Eye (tissue), 1 donor: ENCODE measurements at places on chromosomes 16 and 17.

DNA sequence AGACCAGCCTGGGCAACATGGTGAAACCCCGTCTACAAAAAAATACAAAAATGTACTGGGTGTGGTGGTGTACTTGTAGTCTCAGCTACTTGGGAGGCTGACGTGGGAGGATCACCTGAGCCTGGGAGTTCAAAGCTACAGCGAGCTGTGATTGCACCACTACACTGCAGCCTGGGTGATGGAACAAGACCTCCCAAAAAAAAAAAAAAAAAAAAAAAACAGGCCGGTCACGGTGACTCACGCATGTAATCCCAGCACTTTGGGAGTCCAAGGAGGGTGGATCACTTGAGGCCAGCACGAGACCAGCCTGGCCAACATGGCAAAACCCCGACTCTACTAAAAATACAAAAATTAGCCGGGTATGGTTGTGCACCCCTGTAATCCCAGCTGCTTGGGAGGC, 12.7 kb upstream of the APPBP2 start:
- DNase-seq: no peak

- DNase-seq: no peak
Measured at GRCh38 chr17:63426917-63427308, 19.2 kb downstream of the CYB561 start.

GRCh38 chr17:77569846-77570564, 388.5 kb upstream of the TNRC6C start:
- DNase-seq: no peak

- DNase-seq: no peak
Measured at GRCh38 chr16:69031877-69032301, 73.6 kb upstream of the HAS3 start.

DNA sequence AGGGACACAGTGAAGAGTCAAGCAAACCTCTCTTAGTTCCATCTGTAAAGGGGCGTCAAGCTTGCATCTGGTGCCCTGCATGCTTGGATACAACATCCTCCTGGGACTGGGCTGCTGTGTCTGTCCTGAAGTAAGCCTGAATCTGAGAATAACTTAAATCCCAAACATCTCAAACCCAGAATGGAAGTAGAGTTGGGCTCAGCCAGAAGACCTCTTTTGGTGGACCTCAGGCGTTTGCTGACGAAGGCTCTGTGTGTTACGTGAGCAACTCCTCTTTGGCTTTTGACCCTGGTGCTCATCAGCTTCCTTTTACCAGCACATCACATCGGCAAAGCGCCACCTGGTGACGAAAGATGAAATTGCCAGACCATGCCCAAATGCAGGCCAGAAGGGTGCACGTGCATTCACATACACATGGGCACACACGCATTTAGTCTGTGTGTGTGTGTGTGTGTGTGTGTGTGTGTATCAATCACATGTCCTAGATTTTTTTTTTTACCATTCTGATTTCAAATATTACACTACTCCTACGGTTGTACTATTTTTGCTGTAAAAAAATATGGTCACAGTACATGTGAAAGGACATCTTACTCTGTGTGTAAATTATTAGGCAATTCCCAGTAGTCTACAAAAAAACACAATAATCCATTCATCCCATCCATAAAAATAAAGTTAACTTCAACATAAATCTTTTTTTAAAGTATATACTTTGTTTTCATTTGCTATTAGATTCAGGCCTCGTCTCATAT, 41.1 kb upstream of the FOXJ1 start:
- peak; percentile 98 for DNase-seq

- peak; percentile 68 for DNase-seq
Measured at GRCh38 chr17:9115214-9116191, 94.2 kb downstream of the NTN1 start.

DNA sequence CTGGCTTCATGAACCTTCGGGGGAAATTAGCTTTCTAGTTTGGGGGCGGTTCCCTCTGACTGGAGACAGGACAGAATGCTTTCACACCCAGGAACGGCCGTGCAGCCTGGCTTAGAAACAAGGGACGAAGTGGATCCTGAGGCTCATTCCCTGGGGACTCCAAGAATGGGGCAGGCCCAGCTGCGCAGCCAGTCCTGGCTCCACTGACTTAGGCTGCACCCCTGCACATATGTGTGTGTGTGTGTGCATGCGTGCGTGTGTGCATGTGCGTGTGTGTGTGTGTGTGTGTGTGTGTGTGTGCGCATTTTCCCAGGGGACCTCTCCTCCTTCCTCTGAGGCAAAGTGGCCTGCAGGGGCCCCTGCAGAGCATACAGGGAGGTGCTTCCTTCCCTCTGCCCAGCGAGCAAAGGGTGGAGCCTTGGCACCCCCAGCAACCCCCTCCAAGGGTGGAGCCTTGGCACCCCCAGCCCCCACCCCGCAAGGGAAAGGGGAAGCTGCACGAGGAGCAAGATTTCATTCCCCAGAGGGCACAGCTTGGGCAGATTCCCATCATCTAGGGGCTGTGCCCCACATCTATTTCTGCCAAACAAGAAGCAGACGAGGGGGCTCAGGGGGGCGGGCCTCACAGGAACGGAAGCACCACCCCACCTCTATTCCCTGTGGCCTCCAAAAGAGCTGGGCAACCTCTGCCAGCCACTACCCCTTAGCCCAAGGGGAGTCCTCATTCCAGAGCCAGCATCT, 97.6 kb upstream of the CBX4 start:
- no peak for DNase-seq

DNA sequence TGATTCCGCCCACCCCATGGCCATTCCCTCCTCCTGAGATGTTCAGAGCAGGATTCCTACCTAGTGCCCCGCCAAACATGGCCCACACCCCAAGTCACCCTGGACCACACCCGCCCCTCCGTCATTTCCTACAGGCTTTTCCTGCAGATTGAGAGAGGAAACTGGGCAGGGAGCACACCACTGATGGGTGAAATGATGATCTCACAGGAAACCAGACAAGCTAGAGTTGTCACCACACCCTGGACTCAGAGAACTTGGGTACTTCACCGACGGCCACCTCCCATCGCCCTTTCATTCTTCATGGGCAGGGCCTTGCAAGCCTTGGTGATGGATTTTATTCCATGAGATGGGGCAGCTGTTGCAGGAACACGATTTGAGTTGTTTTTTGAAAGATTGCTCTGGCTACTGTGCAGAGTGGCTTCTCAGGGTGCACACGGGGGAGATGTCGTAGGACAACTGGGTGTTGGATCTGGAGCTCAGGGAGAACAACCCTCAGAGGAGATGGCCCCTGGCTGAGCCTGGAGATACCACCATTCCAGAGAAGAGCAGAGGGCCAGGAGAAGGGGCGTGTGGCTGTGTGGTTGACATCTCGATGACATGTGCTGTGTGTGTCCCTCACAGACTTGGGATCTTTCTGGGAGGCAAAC, 7.4 kb upstream of the B9D1 start:
- no peak for DNase-seq

DNA sequence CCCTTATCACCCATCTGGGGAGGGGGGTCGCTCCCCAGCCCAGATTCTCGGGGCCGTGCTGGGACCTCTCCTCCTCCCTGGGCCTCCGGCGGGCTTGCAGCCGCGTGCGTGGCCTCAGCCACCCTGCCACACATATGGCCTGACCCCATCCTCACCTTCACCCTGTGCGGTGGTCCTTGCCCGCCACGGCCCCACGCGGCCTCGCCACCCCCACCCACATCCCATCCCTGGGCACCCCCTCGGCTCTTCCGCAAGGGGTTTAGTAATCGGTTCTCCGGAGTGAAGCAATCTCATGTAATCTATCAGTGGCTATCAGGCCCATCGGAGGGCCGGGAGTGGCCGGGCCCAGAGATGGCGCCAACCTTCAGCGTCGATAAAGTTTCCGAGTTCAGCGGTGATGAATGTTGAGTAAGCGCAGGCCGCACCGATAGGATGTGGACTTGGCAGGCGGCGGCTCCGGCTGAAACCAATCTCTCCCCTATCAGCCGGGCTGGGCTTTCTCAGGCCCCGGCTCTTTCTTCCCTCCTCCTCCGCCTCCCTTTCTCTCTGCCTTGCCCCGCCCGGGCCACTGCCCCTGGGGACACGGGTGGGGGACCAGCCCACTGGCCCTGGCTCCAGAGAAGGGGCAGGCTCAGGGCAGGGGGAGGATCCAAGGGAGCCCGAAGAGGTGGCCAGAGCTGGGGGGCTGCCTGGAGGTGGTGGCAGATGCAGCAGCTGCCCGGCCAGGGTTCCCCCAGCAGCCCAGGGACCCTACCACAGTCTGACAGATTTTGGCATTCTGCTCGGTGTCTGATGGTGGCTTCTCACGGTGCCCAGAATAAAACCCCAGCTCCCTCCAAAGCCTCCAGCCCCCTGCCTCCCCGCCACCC, 20.8 kb downstream of the ZFPM1 start:
- DNase-seq: no peak

- no peak for DNase-seq
Measured at GRCh38 chr16:85840801-85841200, 41.3 kb downstream of the COX4I1 start.

DNA sequence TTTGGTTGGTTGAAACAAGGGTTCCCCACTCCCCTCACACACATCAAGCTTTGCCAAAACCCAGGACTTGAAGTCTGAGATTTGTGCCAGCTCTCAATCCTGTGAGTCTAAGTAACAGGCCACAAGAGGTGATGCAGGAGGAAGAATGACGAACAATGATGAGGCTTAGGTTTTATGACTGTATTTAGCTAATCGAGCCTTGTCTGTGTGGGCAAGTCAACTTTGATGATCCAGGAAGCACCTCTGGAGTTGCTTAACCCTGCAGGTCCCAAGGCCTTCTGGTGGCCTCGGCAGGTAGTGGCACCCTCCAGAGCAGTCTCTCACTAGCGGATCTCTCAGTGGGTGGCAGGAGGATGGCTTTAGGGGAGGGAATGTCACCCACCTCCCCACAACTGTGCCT, 28.7 kb downstream of the CDK5RAP3 start:
- DNase-seq: no peak

- peak; percentile 36 for DNase-seq
Measured at GRCh38 chr17:47305302-47305923, 18.3 kb upstream of the EFCAB13 start.

GRCh38 chr16:54689072-54689865, 241.4 kb upstream of the IRX5 start:
- DNase-seq: no peak

- DNase-seq: peak; percentile 53
Measured at GRCh38 chr16:85353839-85354685, 241.8 kb upstream of the CIBAR2 start.

DNA sequence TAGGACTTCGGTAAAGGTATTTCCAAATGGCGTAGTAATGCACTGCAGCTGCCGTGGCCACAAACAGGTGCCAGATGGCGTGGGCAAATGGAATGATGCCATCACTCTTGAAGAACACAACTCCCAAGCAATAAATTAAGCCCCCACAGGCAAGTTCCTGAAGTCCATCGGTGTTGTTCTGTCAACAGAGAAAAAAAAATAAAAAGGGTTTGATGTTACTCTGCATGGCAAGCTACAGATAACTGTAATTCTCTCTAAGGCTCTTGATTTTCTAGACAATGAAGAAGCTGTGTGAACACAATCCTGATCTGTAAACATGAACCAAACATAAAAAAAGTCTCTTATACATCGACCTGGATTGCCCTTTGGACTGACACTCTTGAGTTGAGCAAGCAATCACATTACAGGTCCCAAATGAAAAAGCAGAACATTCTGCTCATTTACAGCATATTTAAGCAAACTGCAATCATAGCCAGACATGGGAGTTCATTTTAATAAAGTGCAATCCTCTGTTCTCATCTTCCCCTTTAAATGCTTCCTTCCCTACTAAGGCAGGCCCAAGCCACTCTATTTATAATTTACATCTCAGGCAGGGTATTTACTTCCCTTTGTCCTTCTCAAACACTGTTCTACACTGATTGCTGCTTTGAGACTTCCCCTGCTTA, 27.1 kb downstream of the MMD start:
- no peak for DNase-seq

DNA sequence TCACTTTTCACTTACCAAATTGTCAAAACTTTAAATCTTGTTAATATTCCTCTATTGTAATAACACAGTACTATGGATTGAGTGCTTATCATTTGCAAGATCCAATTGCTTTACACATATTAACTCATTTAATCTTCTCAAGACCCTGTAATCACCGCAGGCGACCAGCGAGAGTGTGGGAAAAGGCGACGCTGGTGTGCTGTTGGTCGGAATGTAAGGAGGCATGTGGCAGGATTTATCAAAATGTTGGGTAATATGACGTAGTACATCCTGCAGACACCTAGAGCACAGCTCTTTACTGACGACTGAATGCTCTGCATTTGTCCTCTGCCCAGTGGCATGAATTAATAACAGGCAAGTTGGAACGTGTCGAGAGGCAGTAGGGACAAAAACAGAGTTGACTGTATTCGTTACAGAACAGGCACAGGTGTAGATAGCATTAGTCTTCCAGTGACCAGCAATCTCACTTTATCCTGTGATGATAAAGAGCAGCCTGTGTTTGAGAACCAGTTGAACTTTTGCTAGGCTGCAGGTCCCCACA, 80.3 kb downstream of the TNRC6C start:
- DNase-seq: no peak

DNA sequence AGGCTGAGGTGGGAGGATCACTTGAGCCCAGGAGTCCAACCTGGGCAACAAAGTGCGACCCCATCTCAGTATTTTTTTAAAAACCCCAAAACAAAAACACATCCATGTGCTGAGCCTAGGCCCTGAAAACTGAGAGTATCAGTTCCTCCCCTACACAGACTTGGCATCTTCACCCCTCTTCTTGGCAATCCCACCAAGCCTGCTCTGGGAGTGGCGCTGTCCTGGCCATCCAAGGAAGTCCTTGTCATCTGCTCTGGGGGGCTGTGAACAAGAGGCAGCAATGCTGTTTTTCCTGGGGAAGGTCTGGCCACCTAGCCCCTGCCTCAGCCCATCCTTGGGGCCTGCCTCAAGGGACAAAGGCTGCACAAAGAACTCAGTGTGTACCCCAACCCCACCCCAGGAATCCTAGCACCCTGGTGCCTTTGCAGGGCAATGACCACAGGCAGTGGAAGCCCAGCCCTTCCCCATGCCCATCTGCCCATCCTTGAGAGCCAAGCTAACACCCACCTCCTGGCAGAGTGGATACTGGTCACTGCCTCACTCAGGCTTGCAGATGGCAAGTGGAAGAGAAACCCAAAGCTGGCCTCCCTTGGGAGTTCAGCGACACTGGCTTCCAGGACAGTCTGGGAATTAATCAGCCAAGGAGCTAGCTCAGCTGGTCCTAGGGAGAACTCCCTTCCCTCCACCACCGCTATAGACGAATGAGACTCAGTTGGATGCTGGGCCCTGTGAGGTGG, 14.8 kb upstream of the GFOD2 start:
- no peak for DNase-seq

- no peak for DNase-seq
Measured at GRCh38 chr16:82848013-82848412, 221.2 kb downstream of the CDH13 start.
